Left lung (tissue), 14 donors: ENCODE measurements at places on chromosomes 4 and X. TPM values are rescaled to one million over a fixed set of nuclear protein-coding genes. Genes with fewer than 3 reads are reported as not detected.
A peak's percentile ranks its signal among the peaks of the same experiment; 100 is the strongest.

DNA sequence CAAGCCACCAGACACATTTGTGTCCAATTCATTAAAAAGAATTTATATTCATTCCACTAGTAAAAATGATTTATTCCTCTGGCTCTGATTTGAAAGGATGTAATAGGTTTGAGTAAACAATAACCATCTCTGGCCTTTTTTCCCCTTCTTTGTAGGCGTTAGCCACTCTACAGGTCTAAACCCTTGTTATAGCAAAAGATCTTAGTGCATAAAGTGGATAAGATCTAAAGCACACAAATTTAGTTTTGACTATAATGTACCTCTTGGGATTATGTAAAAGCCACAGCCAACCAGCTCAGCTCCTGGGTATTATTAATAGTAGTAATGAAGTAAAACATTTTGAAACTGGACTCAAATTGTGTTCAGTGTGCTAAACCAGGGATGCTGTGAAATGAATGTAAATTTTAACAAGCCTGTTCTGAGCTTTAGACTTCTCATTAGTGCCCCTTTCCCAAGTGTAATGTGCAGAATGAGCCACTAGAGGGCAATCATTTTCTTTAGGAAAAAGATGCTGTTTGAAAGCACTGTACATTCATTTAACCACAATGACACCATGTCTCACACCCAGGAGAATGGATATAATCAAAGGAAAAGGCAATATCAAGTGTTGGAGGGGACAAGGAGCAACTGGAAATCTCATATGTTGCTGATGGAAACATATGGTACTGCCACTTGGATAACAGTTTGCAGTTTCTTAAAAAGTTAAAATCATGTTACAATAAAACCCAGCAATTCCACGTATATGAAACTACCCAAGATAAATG, 69.7 kb downstream of the KLHL8 start:
- DNase-seq = no peak

DNA sequence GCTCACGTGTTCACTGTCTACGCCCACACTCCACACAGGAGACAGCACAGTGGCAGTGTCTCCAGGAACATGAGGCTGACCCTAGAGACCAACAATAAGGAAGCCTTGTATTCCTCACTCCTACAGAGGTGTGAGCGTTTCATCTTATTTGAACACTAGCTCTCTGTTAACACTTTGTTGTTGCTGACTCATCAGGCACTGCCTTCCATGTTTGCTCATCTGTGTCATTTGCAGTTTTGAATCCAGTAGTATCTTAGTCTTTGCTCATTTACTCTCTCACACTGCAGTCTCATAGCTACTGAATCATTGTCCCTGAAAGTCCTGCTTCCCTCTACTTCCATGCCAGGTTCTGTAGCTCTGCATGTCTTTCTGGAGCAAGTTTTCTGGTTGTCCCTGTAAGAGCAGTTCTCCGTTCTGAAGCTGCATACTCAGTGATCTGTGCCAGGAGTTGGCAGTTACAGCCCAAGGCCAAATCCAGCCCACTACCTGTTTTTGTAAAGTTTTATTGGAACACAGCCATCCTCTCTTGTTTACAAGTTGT, 80.3 kb upstream of the DCLK2 start:
- no peak for DNase-seq

DNA sequence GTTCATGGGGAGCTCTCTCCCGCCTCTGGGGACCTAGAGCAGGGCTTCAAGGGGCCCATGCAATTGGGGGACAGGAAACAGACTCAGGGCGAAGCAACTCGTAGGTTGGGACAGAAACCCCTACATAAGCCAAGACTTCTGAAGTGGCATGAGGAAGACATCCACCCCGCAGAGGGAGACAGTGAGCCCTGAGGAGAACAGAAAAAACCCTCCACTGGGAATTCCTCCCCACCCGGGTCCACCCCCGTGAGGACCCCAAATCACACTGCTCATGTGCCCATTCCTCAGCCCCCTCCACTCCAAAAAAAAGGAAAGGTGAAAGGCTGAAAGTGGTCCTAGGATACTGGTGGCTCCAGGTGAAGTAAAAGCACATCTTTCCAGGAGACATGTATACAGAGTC, 74.0 kb downstream of the CPZ start:
- DNase-seq = no peak

GRCh38 chr4:40238008-40238699, 41.3 kb downstream of the RHOH start:
- DNase-seq = no peak

Gene CENPVL1
- not detected for total RNA-seq

DNA sequence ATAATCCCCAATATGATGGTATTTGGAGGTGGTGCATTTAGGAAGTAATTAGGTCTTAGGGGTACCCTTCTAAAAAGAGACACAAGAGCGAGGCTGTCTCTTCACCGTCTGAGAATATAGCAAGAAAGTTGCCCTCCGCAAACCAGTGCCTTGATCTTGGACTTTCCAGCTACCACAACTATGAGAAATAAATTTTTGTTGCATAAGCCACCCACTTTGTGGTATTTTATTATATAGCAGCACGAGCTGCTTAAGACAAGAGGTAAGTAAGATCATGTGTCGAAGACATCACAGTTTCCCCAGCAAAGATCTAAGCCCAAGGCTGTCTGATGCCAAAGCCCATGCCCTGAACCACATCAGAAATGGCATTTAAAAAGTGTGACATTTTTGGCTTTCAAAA, 9.6 kb upstream of the EXOSC9 start:
- DNase-seq = no peak

GRCh38 chrX:10360116-10360515, 203.3 kb downstream of the CLCN4 start:
- DNase-seq = peak; percentile 15

GRCh38 chr4:138636781-138637180, 378.8 kb upstream of the NOCT start:
- no peak for DNase-seq

Gene SPANXD
- not detected for total RNA-seq

- no peak for DNase-seq
These were observed 172.2 kb upstream of the TLL1 start for GRCh38 chr4:165700855-165701254.

- no peak for DNase-seq
These were observed 113.3 kb upstream of the CPEB2 start for GRCh38 chr4:14888790-14889572.

DNA sequence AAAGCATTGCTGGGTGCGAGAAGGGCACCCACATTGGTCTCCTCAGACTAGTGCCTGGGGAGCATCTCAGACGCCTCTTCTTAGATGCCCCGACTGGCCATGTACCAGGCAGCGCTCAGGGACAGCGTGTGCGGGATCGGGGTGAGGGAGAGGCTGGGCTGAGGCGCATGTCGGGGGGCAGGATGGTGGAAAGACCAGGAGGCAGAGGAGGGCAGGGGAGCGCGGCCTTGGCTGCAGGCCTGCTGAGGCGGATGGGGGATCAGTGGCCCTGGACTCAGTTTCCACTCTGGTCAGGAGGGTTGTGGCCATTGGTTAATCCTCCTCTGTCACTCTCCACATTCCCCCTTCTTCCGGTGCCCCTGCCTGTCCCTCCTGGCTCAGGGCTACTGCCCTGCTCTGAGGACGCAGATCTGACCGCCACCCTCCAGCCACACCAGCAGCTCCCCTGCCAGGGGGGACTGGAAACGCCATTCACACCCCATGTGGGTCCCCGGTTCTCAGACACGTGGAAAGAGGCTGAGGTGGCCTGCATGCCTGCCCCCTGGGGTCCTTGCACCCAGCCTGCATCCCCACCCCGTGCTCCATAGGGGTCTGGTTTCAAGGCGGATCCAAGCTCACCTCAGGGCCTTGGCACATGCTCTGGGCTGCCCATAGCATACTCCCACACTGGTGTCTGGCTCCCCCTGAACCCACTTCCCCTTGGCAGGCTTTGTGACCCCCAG, 105.9 kb downstream of the CPZ start:
- no peak for DNase-seq

Gene SMR3B
- total RNA-seq = not detected

GRCh38 chrX:95059909-95060308, 1385.9 kb downstream of the FAM133A start:
- DNase-seq = no peak

- DNase-seq = no peak
These were observed 108.3 kb upstream of the MED14 start for GRCh38 chrX:40843643-40844042.

DNA sequence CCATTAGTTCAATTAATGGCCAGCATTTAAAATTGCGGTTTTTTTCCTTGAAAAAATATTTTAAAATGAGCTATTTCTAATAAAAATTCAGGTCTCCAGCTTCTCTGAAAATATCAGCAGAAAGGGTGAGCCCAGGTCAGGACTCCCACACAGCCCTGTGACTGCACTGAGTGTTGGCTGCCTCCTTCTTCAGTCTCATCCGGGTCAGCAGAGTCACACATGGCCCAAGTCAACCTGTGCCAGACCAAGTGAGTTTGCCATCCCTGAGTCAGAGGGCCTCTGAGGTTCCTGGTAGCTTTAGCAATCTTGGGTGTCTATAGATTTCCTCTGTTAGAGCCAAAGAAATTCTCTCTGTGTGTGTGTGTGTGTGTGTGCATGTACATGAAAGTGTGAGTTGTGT, 22.1 kb upstream of the MSX1 start:
- no peak for DNase-seq

Gene H2AZ1
- total RNA-seq = 151 TPM

GRCh38 chrX:13091111-13091765, 46.8 kb upstream of the FAM9C start:
- DNase-seq = no peak

GRCh38 chrX:24148121-24148520, 1.4 kb upstream of the ZFX start:
- DNase-seq = no peak

- DNase-seq = no peak
These were observed 255.5 kb downstream of the BMPR1B start for GRCh38 chr4:95013236-95013635.

DNA sequence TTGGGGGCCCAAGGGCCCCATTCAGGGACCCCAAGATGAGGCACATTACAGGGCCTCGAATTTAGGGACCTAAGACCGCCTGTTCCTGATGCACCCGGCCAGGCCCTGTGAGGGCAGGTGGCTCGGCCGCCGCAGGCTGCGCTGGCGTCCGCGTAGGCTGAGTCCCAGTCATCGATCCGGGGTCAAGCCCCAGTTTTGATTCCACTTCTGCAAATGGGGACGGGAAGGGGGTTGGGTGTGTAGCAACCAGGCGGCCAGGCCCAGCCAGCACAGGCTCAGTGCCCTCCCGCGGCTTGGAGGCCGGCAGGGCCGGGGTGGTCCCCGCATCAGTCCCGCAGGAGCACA, 327 bp downstream of the PNPLA4 start:
- no peak for DNase-seq

Gene HSFX3
- not detected for total RNA-seq

- no peak for DNase-seq
These were observed 102.9 kb upstream of the PAQR3 start for GRCh38 chr4:79042079-79042674.

- no peak for DNase-seq
These were observed 13.0 kb downstream of the DKC1 start for GRCh38 chrX:154775419-154776349.

DNA sequence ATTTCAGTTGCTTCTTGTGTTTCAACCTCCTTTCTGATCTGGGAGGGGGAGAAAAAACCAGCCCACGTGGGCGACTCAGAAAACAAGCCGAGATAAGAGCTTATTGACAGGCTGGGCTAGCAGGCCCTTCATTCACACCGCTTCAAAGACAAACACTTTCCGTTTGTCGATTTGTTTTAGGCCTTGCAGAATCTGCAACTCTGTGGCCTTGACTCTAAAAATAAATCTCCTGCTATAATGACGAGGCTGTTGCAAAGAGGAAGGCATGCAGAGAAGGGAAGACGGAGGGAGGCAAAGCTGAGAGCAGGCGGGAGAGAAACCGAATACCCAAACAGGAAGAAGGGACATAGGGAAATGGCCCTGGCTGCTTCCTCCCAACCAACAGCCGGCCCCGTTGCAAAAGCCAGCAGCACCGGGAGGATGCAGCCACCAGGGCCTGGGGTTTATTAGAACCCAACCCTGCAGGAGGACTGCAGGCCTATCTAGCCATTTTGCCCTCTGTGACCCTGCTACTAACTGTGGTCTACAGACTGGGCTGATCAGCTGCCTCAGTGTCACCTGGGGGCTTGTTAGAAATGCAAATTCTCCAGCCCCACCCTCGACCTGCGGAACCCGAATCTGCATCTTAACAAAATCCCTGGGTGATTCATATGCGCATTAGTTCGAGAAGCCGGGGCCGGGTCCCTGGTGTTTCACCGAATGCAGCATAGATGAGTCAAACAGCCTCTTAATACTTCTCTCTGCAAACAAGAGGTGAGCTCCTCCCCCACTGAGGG, 325.5 kb downstream of the BCOR start:
- peak; percentile 51 for DNase-seq

DNA sequence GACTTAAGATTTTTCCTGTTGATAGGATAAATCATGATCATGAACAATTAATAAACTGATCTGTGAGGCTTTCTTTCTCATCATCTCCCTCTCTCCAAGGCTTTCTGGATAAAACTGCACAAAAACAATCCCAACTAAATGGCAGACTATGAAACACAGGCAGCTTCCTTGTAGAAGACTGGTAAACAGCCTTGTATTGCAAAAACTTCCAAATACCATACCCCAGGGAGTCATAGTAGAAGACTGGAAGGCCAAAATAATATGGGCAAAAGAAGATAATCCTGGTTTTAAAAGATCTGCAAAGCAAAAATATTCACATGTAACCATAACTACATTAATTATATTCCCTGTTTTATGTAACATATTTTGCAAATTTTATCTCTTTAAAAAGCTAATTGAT, 113.0 kb downstream of the ANAPC10 start:
- no peak for DNase-seq

GRCh38 chr4:72295966-72296557, 264.3 kb downstream of the NPFFR2 start:
- peak; percentile 61 for DNase-seq

GRCh38 chr4:16827794-16828724, 70.4 kb downstream of the LDB2 start:
- DNase-seq = no peak

DNA sequence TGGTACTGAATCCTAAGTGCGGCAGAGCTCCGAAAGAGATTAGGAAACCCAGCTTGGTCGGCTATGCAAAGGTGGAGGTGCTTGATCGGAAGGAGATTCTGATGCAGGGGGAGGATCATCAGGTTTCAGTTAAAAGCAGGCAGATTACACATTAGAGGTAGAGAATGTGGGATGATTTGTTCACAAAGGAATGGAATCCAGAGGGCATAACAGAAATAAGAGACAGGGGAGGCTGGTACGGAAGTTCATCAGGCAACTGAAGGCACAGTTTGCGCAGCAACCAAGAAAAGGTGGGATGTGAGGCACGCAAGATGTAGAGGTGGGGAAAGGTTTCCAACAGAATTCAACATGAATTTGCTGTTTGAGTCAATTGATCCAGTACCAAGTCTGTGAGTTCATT, 424 bp upstream of the ZNF330 start:
- DNase-seq = no peak

- DNase-seq = no peak
These were observed 23.0 kb downstream of the GAB1 start for GRCh38 chr4:143359644-143360193.

DNA sequence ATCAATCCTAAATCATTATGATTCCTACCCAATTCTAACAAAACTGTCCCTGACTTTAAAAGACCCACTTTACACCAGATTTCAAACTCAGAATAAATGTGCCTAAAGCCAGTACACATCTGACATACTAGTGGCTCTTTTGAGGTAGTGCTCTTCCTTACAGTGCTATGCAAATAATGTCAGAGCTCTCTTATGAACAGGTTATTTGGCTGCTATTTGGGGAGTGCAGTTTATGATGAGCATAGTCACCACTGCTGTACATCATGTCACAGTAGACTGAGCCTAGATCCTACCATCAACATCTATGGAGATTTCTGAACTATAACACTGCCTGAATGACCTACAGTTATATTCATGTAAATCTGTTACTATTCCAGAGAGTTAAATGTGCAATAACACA, 50.4 kb upstream of the PAGE5 start:
- no peak for DNase-seq
